ENCODE measurements at places on chromosomes 6 and 20.

GRCh38 chr6:19137505-19137904 is 699.7 kb upstream of the ID4 start:
- DNase-seq = no peak

DNA sequence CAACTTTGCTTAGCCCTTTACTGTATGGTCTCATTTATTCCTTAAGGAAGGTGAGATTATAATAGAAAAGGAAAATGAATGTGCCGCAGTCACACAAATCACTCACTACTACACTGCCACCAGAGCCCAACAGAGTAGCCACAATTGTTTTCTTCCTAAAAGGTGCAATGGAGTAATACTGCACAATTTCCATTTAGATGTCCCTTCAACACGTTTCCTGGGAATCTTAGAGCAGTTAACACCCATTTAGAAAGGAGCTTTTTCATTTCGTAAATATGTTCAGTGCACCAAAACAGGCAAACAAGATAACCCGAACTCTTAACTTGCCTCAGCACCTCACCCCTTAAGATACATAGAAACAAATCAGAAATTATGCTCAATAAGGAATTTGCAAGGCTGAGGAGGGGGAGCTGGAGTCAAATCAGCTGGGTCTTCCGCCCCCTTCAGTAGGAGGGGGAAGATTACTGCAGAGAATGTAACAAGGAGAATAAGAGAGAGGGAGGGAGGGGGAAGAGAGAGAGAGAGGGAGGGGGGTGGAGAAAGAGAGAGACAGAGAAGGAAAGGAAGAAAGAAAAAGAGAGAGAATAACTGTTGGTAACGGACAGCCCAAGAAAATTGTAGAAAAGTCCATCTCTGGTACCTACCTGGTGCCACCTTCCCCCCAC is 155.5 kb downstream of the BCAS1 start:
- DNase-seq = no peak

GRCh38 chr6:127385668-127386430 is 42.4 kb upstream of the ECHDC1 start:
- DNase-seq = no peak

- DNase-seq = no peak
These were observed 90.1 kb downstream of the ZNF217 start for GRCh38 chr20:53503517-53503919.

DNA sequence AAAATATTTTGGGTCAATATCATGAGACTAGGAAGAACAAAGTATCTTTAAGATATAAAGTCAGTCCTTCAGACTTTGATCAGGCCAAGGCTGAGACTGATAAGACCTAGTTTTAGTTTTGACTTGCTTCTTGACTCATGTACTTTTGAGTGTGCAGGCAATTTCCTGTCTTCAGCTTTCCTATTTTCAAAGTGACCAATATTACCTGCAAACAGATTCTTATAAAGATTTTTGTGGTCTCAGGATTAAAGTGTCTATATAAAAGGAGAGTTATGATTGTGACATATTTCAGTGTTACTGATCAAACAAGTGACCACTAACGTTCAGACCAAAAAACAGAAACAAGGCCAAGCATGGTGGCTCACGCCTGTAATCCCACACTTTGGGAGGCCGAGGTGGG is 36.0 kb upstream of the AKIRIN2 start:
- DNase-seq = no peak

DNA sequence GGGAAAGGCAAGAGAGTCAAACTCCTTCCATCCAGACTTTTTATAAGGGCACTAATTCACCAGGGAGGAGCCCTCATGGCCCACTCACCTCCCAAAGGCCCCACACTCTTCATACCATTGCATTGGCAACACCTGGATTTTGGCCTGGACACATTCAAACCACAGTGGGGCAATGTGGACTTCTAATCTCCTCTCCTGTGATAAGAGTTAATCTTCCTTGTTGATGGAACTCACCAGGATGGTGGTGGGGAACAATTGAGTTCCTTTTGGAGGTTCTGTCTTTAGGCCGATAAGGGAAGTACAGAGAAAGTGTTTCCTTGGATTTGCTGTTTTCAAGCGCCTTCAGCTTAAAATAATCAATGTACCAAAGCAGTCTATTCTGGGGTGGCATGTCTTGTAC is 268.7 kb downstream of the CD83 start:
- no peak for DNase-seq

Measured in coronary artery (tissue), 2 donors.